Stimulated activated CD8-positive, alpha-beta memory T cell treated with anti-CD3 and anti-CD28 coated beads, Interleukin-4, amount 100 ng/mL, for 1 hour (primary cell): ENCODE measurements at places on chromosomes 13 and 19.

DNA sequence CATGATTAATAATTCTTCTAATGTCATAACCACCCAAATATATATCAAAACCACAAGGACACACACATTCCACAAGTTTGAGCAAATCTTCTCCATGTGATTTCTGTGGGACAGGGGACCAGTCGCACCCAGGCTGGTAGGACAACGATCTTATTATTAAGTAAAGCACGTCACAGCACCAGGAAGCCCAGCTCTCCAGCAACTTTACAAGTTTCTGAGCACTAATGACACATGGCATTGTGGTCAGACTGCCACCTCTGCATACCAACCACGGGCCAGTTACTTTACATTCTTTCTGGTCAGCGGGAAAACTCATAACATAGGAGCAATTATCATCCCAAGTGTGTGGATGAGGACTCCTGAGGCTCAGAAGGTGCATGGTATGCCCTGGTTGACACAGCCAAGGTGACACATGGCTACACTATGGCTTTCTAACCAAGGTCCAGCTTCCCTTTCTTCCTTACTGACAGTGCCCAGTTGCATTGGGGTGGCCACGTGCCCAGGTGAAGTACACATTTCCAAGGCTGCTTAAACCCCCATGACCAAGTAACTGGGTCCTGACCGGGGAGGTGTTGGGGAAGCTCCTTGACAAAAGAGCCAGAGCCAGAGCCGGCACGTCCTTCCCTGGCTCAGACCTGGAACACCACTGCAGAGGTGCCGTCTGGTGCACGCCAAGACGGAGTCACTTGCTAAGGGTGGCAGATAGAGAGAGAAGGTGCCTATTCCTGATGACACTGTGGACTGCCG lies 27.4 kb downstream of the LATS2 start:
- no peak for DNase-seq

GRCh38 chr19:16463991-16464575 lies 7.7 kb downstream of the EPS15L1 start:
- no peak for DNase-seq

DNA sequence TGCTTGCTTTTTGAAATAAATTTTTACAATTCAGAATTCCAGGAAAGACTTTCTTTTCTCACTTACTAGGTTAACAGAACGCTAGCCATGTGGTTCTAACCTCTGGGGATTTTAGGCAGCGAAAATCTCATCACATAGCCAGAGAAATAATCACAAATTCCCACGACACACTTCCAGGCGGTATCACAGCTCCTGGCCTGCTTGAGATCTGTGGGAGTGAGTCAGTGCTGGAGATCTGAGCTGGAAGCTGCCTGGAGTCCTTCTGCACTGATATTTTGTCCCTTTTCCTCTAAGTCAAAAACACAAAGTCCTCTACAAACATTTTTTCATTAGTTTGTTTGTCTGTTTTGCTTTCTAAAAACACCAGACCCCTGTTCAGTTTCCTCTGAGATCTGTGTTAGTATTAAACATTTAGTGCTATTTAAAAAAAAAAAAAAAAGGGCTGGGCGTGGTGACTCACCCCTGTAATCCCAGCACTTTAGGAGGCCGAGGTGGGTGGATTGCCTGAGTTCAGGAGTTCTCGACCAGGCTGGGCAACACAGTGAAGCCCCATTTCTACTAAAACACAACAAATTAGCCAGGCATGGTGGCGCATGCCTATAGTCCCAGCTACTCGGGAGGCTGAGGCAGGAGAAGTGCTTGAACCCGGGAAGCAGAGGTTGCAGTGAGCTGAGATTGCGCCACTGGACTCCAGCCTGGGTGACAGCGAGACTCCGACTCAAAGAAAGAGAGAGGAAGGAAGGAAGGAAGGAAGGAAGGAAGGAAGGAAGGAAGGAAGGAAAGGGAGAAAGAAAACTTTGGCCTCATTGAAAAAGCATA lies 12.2 kb upstream of the UBE2L5 start:
- DNase-seq, result no peak

DNA sequence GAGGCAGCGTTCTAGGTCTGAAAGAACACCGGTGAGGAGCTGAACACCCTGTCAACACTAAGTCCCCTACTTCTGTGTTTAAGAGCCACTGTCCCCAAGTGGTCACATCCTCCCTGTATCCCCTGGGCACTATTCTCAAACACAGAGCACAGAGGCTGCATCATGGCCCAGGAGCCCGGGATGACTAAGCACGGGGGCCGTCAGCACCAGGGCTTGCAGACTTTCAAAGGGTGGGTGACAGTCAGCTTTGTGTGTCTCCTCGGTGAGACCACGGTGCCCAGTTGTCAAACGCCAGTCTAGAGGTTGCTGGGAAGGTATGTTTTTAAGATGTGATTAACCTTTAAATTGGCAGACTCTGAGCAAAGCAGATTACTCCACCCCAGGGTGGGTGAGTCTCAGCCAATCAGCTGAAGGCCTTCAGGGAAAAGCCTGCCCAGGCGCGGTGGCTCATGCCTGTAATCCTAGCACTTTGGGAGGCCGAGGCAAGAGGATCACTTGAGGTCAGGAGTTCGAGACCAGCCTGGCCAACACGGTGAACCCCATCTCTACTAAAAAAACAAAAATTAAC lies 8.0 kb downstream of the MAP2K2 start:
- DNase-seq, result no peak

- no peak for DNase-seq
Observed at GRCh38 chr13:66995203-66995611, 234.9 kb downstream of the PCDH9 start.

DNA sequence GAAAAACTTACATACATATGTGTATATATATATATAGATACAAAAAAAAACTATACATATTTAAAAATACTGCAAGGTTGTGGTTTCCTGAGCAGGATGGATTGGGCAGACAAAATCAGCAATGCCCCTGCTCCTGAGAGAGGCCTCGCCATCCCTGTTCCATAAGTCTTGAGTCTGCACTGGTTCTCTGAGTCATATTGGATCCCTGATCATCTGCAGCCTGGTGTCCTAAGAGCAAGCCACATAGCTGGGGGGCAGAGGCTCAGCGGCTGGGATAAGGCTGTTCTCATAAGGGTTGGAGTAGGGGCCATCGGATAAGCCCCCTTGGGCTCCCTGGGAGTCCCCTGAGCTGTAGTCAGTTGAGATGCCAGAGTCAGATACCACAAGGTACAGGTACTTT lies 3.3 kb downstream of the SWSAP1 start:
- DNase-seq, result no peak

GRCh38 chr13:102697929-102698648 lies 3.2 kb upstream of the METTL21C start:
- DNase-seq, result no peak

GRCh38 chr19:3813473-3814392 lies 27.6 kb upstream of the MATK start:
- DNase-seq, result no peak

- no peak for DNase-seq
Observed at GRCh38 chr13:77749344-77749880, 51.9 kb downstream of the SLAIN1 start.

GRCh38 chr13:45296259-45296658 lies 44.7 kb downstream of the TPT1 start:
- DNase-seq, result no peak

DNA sequence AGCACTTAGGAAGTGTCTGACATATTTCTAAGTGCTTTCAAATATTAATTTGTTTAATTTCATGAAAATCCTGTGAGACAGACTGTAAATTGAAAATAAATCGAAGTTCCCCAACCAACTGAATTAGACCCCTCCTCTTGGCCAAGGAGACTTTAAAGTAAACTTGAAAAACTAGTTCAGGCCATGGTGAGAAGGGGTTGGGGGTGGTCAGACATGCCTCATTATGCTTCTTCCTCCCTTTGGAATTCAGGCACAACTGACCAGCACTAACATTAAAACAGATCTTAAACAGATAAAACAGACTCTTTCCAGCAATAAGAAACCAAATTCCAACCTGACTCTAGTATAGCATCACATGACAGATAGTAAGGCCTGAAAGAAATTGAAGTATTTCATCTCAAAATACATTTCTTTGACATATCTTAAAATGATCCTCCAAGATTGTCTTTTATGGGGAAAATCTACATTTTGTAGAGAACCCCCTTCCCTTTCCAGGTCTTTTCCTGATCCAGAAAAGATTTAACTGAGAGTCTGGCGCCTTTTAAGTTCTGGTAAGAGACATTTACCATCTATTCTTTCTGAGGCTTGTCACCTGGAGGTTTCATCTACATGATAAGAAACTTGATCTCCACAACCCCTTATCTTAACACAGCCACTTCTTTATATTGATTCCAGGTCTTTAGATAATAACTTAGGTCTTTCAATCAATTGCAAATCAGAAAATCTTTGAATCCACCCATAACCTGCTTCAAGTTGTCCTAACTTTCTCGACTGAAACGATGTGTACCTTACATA lies 336.5 kb downstream of the PCDH20 start:
- no peak for DNase-seq

DNA sequence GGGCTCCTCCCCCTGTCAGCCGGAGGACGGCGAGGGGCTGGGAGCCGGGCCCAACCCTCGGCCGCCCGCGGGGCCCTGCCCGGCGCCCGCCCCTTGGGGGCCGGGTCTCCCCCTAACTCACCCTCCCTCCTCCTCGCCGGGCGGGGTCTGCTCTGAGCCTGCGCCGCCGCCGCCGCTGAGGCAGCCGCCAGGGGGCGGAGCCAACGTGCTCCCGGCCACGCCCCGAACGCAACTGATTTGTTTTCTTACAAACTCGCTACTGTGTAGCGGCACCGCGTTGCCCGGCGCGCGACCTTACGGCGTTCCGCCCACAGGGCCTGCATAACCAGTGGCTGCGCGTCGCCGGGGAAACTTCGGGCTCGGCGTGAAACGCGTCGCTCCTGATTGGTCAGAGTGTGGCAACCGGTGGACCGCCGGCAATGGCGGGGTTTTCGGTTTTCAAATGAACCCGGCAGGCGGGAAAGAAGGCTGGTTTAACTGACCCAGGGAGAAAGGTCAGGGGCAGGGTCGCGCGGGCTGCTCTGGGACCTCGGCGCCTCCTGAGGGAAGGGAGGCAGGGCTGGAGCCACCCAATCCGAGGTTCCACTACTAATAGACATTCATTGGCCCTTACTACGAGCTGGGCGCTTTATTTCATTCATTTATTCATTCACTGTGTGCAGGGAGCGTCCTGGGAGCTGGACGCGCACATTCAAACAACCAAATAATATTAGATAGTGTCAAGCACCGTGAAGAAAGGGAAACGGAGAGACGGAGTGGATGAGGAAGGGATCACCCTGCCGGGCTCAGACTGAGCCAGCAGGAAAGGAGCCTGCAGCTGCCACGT lies at the start of gene CDKN2D:
Gene CDKN2D, minus strand, starts transcription at position 154 of the 826 bp plus-strand sequence. CDS start 326 bp downstream, outside the sequence.
- peak; percentile 99 for DNase-seq

DNA sequence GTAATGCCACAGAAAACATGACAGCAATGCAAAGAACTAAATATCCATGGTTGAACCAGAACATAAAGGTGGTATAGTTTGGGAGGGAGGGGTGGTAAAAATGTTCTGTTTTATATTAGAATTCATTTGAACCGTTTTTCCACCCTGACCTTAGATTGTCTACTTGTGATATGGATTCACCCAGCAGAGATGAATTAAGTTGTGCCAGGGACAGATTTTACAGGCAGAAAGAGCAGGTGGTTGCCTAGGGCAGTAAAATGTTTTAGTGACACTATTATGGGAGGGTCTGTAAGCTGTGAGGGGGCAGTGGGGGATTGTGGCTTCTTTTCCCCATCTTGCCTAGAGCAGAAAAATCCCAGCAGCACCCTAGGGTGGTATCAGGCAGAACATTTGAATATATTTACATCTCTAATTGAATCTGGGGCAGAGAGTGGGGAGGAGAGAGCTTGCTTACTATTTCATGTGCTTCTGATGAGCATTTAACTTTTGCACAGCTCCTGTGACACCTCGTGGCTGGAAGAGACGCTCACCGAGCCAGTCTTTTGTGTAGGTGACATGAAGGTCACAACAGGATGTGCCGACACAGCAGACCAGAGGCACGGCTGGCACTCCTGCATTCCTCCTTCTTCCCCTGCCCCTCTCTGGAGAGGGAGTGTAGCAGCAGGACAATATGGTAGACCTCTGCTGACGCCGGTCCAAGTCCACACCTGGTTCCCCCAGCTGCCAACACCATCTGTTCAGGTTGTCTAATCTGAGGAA lies 452.3 kb downstream of the IRS2 start:
- no peak for DNase-seq

- no peak for DNase-seq
Observed at GRCh38 chr13:39926345-39926744, 270.9 kb downstream of the COG6 start.

DNA sequence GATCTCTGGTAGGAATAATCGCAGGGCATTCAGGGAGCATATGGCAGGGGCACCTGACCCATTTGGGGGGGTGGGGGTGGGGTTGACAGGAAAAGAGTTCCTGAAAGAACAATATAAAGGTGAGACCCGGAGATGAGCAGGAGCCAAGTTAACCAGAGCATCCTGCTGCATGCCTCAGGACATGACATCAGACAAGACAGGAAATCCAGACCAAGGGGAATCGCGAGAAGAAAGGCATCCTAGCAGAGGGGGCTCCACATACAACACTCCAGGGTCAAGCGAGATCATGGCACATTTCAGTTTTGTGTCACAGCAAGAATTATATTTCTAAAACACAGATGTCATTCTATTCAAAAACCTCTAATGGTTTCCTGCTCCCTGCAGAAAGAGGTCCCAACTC lies 393.1 kb downstream of the COG6 start:
- DNase-seq, result no peak

GRCh38 chr13:78024996-78025395 lies 106.4 kb upstream of the EDNRB start:
- DNase-seq, result no peak

- DNase-seq, result peak; percentile 33
Observed at GRCh38 chr19:2503521-2504109, 27.7 kb downstream of the GADD45B start.

- DNase-seq, result no peak
Observed at GRCh38 chr13:74061926-74062595, 72.1 kb downstream of the KLF12 start.

GRCh38 chr19:14375055-14375581 lies 6.1 kb upstream of the ADGRE5 start:
- peak; percentile 50 for DNase-seq

DNA sequence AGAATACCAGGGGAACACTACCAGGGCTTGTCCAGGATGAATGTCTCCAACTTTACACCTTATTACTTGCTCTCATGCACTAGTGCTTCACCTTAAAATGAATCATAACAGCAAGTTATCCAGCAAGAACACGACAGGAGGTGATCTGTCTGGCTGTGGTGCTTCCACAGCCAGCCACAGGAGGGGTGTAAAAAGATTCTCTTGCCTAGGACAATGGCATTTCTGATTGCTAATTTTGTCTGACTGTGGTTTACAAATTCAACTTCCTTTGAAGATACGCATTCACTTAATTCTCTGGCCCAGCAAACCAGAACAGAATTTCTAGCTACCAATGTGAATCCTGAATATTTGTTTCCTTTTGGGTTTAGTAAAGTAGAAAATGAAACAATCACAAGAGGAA lies 23.1 kb upstream of the COG3 start:
- DNase-seq, result no peak

DNA sequence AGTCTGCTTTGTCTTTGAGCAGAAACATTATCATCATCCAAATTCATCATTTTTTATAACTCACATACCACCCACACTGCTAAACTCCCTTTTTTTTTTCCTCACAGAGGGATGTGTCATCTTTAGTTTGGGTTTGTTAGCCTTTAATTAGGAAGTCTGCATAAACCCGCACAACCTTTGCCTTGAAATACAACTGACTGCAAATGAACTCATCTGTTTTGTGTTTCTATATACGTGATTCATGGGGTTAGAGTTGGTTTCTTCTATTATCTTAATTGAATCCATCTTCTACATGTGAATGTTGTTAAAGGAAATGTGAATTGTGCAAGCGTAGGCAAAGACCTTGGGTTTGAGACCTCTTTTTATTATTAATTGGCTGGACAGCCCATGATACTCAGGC lies 102.7 kb downstream of the SLAIN1 start:
- DNase-seq, result no peak
